ENCODE measurements at places on chromosomes 3 and 15.

GRCh38 chr3:27186013-27186412, 183.2 kb downstream of the NEK10 start:
- no peak for DNase-seq

DNA sequence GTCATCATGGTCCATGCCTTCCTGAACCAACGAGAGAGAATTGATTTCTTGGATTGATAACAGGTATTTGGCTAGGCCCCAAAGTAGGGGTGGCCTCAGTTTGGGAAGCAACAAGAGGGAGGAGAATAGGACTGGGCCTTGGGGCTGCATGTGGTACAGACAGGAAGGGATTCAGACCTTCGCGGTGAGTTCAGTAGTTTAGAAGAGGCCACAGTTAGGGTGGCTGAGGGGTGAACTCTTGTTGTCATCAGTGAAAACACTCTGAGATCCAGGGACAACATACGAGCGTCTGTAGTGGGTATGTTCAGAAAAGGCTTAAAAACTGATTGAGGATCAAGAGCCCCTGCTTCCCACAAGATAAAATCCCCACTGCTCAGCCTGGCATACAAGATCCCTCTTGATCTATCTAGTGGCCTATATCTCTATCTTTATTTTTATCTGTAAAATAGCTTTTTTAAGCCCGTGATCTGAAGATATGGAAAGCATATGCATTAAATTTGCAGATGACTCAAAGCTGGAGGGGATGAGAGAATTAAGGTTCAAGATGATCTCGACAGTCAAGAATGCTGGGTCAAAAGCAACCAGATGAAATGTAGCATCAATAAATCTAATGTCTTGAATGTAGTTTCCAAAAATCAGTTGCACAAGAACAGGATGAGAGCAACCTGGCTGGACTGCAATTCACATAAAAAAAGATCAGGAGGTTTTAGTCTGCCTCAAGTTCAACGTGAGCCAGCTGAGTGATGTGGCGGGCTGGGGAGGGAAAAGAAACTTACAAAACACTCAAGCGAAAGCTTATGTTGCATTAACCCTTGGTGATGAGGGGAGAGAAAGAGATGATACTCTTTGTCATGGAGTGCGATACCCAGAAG, 221.1 kb upstream of the TLE3 start:
- DNase-seq: no peak

DNA sequence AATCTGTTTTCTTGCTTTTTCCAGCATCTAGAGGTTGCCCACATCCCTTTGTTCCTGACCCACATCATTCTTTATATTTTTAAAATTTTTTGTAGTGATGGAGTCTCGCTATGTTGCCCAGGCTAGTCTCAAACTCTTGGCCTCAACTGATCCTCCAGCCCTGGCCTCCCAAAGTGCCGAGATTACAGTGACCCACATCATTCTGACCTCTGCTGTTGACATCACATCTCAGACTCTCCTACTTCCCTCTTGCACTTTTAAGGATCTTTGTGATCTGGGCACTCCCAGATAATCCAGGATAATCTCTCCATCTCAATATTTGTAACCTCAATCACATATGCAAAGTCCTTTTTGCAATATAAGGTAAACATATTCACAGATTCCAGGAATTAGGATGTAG, 266.6 kb downstream of the MEX3B start:
- peak; percentile 93 for DNase-seq

GRCh38 chr3:134423153-134423552, 48.9 kb upstream of the AMOTL2 start:
- no peak for DNase-seq

DNA sequence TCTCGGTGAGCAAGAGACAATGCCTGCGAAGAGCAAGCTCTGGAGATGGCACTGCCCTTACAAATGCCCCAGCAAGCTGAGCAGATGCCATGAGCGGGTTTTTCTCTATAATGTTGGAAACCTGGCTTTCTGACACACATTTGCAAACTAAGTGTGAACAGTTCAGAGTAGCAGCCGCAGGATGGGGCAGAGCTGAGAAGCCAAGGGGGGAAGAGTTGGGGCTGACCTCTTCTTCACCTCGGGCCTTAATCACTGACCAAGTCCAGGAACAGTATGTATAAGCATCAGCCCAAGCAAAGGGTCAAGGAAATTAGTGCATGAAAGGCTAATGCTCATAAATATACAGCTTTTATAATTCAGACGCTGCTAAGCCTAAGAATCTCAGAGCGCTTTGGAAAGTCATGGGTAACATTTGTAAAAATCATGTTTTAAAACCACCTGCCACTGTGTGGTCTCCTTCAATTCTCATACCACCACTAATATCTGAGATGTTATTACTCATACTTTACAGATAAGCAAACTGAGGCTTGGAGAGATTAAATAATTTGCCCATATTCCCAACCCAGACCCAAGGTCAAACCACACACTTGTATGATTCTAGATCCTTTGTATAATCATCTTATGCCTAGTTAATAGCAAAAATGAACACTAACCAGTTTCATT, 603.4 kb downstream of the FOXP1 start:
- DNase-seq: no peak

GRCh38 chr3:180492047-180492446, 109.9 kb upstream of the TTC14 start:
- no peak for DNase-seq
